ENCODE measurements at places on chromosomes 7 and 10.

- DNase-seq, result peak; percentile 74
Observed at GRCh38 chr10:119030421-119031250, 1.1 kb downstream of the NANOS1 start.

- no peak for DNase-seq
Observed at GRCh38 chr10:124119216-124119615, 25.8 kb upstream of the CHST15 start.

DNA sequence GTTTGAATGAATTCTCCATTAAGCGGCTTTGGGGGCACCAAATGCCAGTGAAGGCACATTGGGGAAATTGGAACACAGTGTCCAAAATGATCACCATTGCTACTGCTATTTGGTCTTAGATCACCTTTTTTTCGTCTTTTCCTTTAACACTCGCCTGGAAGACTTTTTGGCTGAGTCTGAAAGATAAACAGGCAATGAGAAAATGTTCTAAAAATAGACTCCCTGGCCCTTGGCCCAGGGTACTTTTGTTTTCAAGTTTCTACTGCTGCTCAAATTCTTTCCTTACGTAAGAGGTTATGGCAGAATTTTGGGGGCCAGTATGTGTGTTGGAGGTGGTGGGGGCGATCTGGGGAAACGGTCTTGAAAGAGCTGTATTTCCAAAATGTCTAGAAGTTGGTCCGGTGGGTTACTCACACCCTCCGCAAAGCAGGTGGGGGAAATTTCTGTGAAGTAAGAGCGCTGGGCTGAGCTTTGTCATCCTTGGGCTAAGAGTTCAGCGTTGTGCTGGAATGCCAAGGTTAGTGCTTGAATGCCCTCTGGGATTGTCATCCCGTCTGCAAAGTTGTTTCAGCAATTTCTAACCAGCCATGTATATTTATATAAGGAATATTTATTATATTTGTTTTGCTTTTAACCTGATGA is 1.3 kb upstream of the ITPRIP start:
- no peak for DNase-seq

- DNase-seq, result no peak
Observed at GRCh38 chr7:18020138-18020715, 7.4 kb downstream of the PRPS1L1 start.

DNA sequence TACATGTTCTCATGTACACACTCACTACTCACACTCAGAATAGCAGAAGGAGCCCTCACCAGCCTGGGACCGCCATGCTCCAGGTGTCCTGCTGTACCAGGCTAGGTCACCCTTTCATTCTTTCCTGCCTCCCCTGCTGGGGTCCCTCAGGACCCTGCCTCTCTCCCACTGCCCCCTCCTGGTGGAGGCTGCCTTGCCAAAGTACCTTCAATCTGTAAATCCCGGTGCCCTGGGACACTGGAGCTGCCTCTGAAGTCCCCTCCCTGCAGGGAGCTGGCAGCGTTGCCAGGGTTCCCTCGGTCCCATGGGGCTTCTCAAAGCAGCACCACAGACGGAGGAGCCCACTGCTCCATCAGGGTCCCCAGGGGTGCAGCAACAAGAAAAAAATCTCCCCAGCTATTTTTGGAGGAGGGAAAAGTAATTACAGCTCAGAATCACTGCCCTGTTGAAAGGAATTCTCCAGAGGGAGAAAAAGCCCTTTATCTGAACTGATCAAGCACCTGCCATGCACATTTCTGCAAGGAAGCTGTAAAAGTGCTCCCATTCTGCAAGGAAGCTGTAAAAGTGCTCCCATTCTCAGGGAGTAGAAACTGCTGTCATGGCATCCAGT is 259.9 kb downstream of the PTPRN2 start:
- DNase-seq, result no peak

DNA sequence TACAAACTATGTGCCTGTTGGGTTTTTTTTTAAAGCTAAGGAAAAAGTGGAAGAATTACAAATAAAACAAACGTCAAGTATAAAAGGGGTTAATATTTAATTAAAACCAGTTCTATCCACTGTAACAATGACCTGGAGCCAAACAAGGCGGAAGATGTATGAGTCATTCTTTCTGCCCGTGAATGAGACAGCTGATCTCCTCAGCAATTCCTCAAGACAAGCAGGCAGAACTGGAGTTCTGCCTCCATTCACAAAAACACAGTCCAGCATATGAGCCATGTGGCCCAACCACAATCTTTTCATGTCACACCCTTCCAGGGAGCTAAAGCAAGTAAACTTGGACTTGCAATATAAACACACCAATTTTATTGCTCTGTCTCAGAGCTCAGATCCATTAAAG is 8.4 kb downstream of the ETV1 start:
- DNase-seq, result peak; percentile 10

DNA sequence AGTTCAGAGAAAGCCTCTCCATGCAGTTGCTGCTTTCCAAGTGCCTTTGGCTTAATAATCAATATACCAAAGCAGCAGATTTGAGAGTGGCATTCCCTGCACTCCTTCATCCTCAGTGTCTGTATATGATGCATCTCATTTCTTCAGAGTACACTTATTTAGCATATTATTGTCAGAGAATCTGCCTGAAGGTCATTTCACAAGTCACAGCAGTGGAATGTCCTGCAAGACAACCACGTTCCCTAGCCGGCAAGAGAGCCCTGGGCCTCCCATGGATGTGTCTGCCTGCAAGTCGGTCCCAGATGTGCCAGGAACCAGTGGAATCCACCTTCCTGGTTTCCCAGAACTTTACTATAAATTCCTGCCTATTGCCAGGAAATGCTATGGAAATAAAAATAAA is 289.4 kb upstream of the IGFBP3 start:
- DNase-seq, result no peak

DNA sequence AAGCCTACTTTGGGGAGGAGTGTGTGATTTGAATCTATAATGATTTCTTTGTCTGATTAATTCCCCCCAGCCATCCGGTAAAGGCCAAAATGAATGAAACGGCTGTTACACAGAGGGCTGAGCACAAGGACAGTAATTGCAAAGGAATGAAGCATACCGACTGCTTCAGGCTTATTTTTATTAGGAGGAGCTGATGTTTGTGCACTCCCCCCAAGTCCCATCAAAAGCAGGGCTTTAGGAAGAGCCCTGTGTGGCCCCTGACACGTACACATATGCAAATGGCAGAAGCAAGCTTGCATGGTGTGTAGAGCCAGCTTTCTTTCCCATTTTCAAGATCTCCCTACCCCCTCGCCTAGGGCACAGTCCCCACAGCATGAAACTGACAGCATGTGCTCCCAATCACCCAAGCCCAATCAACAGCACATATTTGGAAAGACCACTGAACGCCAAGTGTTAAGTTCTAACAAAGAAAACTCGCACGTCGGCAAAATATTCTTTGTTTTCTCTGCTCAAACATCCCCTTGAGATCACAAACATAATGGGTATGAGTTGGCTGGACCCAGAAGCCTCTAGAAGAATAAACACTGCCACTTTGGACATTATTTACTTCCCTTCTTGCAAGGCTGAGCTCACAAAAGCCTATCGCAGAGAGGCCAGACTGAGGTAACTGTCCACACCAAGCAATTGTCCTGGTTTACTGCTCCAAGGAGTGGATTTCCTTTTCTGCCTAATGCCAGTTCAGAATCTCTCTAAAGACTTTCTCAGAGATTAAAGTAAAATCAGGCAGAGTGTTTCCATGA is 143.0 kb downstream of the CUBN start:
- no peak for DNase-seq

DNA sequence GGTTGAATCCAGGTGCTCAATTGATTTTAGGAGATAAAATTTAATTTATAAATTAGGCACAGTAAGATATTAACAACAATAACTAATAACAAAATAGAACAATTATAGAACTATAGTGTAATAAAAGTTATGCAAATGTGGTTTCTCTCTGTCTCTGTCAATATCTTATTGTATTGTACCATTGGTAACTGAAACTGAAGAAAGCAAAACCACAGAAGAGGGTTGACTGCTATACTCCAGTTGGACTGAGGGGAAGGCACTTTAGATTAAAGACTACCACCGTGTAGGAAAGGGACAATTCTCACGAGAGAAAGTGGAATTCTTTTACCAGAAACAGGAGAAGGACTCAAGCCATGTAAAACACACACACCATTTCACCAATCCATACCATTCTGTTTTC is 967.1 kb downstream of the PCDH15 start:
- no peak for DNase-seq

DNA sequence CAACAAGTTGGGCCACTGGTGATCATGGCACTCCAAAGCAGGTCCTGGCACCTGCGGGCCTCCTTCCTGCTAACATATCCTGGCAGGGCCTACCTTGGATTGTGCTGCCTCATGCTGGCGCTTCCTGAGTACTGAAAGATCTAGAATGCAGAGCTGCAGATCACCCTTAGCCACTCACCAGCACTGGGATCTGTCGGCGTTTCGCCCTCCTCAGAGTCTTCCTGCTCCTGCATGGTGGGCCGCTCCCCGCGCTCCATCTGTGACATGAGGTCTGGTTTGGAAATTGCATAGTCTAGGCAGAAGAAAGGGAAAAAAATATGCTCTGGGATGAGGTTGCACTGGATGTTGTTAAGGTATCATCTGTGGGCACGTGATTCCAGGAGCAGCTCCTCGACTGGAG is 10.0 kb downstream of the ZNF777 start:
- no peak for DNase-seq

DNA sequence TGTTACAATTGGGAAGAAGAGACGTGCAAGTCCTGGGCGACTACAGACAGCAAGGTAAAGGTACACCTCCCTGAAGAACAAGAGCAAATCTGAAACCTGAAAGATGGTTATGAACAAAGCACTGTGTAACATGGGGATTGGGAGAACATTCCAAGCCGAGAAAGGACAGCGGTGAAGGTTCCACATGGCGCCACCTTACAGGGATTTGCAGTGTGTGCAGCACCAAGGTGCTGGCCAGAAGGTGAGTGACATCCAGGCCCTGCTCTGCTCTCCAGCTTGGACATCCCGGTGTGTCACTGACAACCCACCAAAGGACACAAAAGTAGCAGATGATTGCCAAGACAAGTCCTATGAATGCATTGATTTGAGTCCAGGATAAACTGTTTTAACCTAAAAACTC is 88.2 kb upstream of the MKX start:
- no peak for DNase-seq

DNA sequence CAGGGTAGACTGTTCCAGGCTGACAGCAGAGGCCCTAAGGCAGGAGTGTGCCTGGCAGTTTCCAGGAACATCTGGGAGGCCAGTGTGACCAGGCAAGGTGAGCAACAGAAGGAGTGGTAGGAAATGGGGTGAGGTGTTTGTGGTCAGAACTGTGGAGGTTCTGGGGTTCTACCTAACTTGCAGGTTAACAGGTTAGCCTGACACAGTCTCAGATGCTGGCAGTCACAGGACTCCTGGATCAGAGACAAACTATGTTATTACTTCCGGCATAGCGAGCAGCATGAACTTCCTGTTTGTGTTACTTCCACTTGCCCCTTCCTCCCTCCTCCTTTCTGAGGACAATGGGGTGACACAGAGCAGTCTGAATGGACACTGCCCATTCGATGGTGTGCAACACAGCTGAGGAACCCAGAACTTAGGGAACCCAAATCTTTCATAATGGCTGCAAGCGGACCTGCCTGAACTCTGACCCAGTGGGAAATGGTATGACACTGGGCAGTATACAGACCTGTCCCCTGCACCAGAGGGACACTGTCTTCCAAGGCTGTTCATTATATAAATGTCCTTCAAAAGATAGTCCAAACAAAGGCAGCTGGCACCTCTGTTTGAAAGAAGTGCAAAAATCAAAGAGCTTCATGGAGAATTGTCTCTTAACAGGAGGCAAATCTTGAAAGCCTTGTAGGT is 3.9 kb upstream of the SAR1A start:
- DNase-seq, result no peak

DNA sequence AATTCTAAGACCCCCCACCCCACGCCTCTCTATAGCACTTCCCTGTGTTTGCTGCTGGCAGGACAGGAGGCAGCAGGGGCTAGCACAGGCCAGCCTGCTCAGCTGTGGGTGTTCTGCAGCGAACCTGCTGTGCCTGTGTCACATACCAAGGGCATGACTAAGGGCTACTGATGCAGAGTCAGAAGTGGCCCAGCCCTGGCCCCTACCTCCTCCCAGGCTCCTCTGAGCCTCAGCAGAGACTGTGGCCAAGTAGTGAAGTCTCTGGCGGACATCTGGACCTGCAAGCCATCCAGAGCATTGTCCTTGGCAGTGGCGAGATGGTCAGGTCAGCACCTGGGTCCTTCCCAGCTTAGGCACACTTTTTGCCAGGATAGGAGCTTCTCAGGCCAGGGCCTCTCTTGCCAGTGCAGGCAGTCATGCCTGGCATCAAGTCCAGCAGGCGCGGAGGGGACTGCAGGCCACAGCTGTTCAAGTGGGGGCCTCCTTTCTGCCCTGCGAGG is 116.3 kb upstream of the RET start:
- no peak for DNase-seq

- no peak for DNase-seq
Observed at GRCh38 chr10:129046065-129046681, 420.9 kb upstream of the MGMT start.

DNA sequence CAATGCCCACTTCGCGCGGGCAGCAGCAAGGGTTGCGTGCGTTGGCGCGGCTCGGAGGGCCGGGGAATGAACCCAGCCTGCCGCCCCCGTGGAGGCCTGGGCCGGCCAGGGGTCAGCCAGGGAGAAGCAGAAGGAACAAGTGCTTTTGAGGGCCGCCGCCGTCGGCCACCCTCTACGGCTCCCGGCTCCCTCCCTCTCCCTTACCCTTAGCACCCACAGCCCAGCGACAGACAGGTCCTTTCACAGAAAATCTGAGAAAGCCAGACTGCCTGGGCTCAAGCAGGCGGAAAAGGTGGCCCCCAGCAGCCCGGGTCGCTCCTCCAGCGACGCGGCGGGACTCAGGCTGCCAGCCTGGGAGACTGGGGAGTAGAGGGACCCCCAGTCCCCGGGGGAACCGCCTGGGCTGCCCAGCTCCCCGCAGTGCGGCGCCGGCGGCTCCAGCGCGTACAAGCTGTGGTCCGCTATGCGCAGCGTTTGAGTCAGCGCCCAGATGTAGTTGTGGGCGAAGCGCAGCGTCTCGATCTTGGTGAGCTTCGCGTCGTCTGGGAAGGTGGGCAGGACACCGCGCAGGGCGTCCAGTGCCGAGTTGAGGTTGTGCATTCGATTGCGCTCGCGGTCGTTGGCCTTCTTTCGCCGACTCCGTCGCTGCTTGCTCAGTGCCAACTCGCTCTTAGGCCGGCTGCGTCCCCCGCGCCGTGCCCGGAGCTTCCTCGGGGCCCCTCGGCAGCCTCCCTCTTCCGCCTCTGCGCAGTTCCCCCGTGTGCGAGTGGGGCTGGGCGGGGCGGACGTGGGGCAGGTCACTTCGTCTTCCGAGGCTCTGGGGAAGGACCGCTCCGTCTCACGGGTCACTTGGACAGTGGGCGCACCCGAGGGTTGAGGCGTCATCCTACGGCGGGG is 815 bp downstream of the NEUROG3 start:
- DNase-seq, result no peak

- DNase-seq, result no peak
Observed at GRCh38 chr10:77864151-77864851, 62.3 kb downstream of the DLG5 start.

- DNase-seq, result no peak
Observed at GRCh38 chr10:59595593-59595992, 114.1 kb downstream of the SLC16A9 start.

- DNase-seq, result no peak
Observed at GRCh38 chr7:1619152-1620079, 49.6 kb upstream of the PSMG3 start.
